ENCODE measurements at places on chromosomes 2 and 18. TPM values are rescaled to one million over a fixed set of nuclear protein-coding genes. Genes with fewer than 3 reads are reported as not detected.

GRCh38 chr2:53018825-53019425 lies 748.7 kb upstream of the CHAC2 start:
- no peak for DNase-seq

DNA sequence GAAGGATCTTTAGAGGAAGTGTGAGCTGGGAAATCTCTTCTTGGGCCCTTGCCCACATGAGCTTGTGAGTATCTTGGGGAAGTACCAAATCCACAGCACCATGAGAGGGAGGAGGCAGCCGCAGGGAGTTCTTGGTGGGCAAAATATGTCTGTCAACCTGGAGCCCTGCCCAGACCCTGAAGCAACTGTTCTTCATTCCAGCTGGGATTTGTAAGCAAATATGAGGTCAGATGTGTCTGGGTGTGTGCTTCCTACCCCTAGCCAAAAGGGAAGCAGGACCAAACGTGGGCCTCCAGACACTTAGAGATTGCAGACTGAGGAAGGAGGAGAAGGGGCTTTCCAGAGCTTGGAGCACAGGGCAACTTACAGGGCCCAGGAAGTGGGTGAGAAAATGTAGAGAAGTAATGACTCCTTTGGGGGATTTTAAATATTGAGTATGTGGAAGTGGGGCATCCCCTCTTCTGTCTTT lies 41.9 kb downstream of the TMEM247 start:
- no peak for DNase-seq

DNA sequence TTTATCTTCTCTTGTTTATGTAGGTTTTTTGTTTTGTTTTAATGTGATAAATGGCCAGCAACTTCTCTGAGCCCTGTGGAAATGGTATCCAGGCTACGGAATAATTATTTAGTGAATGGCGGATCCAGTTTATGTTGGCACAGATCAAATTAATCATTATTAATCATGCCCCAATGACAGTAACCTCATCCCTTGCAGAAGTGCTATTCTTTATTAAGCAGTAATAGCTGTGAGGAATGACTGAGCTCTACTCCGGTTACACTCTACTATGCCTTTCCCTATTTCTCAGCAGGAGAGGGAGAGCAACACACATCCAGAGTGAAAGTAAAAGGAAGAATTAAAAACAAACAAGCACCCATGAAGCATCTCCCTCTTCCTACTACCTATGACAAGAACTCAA lies 84.8 kb downstream of the SETBP1 start:
- DNase-seq = no peak

GRCh38 chr2:64359171-64359891 lies 94.6 kb upstream of the LGALSL start:
- DNase-seq = no peak

GRCh38 chr2:85413592-85414420 lies 3.6 kb upstream of the CAPG start:
- peak; percentile 90 for DNase-seq

DNA sequence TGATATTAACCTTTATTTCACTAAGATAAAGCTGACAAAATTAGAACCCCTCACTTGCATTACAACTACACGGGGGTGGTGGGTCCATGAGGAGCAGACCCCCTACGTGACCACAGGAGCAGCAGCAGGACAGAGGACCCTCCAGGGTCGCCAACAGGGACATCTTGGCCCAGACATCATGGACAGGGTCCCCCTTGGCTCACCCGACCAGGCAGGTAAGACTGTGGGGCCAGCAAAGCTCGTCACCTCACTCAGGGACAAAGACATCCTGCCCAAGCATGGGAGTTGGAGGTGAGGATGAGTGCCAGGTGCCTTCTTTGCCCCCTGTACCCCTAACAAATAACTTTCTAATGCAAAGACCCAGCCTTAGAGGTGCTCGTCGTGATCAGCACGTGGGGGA lies 111.3 kb upstream of the RAB6C start:
- no peak for DNase-seq

GRCh38 chr2:121475811-121476571 lies 54.7 kb upstream of the RNU4ATAC start:
- DNase-seq = peak; percentile 18

DNA sequence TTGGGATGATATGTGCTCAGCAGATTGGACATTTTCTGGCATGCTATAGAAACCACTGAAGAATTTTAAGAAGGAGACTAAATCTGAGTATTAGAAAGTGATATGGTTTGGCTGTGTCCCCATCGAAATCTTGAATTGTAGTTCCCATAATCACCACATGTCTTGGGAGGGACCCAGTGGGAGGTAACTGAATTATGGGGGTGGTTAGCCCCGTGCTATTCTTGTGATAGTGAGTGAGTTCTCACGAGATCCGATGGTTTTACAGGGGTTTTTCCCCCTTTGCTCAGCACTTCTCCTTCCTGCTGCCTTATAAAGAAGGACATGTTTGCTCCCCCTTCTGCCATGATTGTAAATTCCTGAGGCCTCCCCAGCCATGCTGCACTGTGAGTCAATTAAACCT lies 535.9 kb upstream of the VRK2 start:
- no peak for DNase-seq

- no peak for DNase-seq
These were observed 503.7 kb downstream of the ADCYAP1 start for GRCh38 chr18:1408376-1408775.

GRCh38 chr2:144935191-144935590 lies 415.3 kb upstream of the ZEB2 start:
- DNase-seq = no peak

DNA sequence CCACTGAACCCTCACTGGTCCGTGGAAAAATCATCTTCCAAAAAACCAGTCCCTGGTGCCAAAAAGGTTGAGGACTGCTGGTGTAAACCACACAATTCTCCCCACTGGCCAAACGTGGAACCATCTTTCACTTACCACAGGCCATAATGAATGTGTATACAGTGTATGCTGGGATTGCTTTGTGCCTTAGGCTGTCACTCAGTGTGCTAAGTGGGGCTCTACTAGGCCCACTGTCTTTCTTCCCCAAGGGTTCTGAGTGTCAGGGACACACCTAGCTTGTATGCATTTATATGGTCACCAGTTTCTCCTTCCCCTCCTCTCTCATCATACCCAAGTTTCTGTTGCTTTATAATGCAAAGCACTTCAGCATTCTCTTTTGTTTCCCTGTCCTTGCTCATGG lies 27.2 kb downstream of the SCYGR8 start:
- no peak for DNase-seq

DNA sequence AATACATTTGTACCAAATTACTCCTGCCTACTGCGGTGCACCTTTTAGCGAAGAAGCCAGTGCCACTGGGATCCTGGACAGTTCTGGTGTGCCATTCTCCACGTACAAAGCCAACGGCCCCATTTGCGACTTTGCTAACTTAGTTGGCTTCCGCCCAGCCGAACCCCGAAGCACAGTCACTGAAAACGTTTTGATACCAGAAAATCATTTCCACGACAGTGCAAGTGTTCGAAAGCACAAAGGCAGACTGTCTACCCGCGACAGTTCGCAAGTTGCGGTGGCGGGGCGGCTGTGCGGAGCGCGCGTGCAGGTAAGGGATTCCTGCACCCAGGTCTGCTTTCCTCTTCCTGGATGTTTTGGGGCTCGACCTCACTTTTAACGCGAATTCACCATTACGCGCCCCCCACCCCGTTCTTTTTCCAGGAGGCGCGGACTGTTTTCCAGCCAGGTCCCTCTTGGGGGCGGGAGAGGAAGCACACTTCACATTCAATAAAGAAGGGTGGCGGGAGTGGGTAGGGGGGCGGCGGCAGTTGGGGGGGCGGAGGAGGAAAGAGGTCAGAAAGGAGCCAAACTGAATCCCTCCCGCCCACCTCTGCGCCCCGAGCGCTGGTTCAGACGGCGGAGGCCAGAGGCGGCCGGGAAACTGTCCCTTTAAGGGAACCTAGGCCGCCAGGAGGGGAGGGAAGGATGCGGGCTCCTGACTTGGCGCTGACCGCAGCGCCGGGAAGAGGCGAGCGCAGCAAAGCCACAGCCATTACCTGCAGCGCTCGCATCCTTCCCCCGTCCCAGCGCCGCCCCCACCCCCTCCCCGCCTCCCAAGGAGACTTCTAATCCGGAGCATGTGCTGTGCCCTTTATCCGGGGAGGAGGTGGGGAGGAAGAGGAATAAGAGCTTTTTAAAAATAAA lies 107.4 kb upstream of the KCTD1 start:
- DNase-seq = no peak

- no peak for DNase-seq
These were observed 1191.2 kb downstream of the CNTNAP5 start for GRCh38 chr2:125216321-125216720.

- no peak for DNase-seq
These were observed 185.8 kb upstream of the HS6ST1 start for GRCh38 chr2:128504246-128505149.

- DNase-seq = no peak
These were observed 92.6 kb upstream of the TFCP2L1 start for GRCh38 chr2:121377646-121378045.

GRCh38 chr2:239464166-239465016 lies 63.6 kb upstream of the HDAC4 start:
- no peak for DNase-seq

DNA sequence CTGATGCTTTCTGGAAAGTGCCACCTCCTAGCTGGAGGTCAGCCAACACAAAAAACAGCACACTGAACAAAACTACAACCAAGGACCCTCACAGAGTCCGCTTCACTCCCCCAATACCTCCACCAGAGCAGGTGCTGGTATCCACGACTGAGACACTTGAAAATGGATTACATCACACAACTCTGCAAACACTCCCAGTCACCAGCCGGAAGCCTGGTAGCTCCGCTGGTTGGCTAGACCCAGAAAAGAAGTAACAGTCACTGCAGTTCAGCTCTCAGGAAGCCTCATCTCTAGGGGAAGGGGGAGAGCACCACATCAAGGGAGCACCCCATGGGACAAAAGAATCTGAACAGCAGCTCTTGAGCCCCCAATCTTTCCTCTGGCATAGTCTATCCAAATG lies 175.4 kb downstream of the LCLAT1 start:
- no peak for DNase-seq

DNA sequence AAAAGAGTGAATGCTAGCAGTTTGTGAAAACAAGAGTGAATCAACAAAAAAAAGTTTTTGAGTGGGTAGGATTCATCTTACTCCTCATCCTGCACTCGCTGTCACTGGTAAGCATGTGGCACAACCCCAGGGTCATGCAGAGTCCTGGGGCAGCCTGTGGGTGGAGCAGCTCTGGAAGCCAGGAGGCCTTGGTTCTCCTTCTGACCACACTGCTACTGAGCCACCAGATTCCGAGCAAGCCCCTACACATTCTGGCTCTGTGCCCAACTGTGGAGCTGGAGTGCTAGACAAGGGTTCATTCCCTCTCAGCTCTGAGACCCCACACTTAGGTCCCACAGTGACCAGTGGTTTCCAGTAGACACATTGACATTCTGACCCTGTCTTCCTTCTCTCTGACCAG lies 670.6 kb downstream of the BCL11A start:
- DNase-seq = no peak

- no peak for DNase-seq
These were observed 207.3 kb downstream of the HAUS1 start for GRCh38 chr18:46311491-46311890.

GRCh38 chr18:9441061-9441460 lies 34.3 kb upstream of the RALBP1 start:
- no peak for DNase-seq

- no peak for DNase-seq
These were observed 31.2 kb downstream of the SCN9A start for GRCh38 chr2:166344286-166345113.

DNA sequence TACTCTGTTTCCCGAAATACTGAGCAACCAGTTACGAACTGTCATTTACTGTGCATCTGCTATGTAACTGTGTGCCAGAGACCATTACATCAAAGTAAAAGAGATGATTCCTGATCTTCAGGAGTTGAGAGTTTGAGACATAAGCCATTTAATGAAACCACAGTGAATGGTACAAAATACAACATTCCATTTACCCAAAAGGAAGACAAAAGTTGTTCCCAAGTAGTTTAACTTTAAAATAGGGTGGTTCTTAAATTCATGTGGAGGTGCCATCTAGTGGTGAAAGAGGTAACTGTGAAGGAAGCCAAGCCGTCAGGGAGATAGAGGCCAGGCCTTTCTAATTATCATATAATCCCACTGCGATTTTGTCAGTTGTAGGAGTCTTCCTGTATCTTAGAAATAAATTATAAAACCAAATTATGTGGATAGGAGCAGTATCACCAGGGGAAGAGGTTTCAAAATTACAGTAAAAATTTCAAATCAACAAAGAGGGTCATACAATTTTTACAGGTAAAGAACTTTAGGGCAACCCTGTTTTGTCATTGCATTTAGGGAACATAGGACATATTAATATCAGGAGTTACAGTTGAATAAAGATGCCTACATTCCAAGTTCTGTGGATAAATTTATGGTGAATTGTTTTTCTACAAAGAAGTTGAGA lies 67.7 kb downstream of the EPAS1 start:
- DNase-seq = peak; percentile 74

DNA sequence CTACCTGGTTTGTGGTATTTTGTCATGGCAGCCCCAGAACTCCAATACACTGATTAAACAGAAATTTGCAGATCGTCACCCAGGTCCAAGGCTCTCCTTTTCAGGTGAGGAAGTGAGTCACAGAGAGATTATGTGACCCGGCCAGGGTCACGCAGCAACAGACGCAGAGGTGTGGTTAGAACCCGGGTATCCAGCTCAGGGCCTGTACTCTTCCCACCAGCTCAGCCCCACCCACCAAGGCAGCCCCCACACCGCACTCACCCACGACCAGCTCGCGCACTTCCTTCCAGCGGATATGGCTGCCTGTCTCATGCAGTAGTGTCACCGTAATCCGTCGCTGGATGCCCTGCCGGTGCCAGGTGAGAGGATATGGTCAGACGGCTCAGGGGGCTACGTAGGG lies 48.1 kb downstream of the AQP12A start:
- DNase-seq = no peak

TRIB2 gene
- 43.0 TPM for total RNA-seq

GEN1 gene
- total RNA-seq = 28.2 TPM

SERPINB12 gene
- total RNA-seq = not detected

IRS1 gene
- 0.31 TPM for total RNA-seq

IL1RL1 gene
- total RNA-seq = 0.44 TPM

NEU4 gene
- total RNA-seq = 0.40 TPM

FAP gene
- not detected for total RNA-seq

ACKR3 gene
- 0.07 TPM for total RNA-seq

PTH2R gene
- total RNA-seq = 6.0 TPM

VRK2 gene
- 38.0 TPM for total RNA-seq

DSG1 gene
- total RNA-seq = 0.09 TPM

KCNE4 gene
- not detected for total RNA-seq

TMEM169 gene
- total RNA-seq = 0.04 TPM

CNRIP1 gene
- 1.6 TPM for total RNA-seq

HS6ST1 gene
- 7.3 TPM for total RNA-seq

CCDC195 gene
- not detected for total RNA-seq

CLEC4F gene
- not detected for total RNA-seq

ZEB2 gene
- 101 TPM for total RNA-seq

WDR35 gene
- total RNA-seq = 9.2 TPM
